ENCODE measurements at places on chromosomes 11 and 22.
A peak's percentile ranks its signal among the peaks of the same experiment; 100 is the strongest.

DNA sequence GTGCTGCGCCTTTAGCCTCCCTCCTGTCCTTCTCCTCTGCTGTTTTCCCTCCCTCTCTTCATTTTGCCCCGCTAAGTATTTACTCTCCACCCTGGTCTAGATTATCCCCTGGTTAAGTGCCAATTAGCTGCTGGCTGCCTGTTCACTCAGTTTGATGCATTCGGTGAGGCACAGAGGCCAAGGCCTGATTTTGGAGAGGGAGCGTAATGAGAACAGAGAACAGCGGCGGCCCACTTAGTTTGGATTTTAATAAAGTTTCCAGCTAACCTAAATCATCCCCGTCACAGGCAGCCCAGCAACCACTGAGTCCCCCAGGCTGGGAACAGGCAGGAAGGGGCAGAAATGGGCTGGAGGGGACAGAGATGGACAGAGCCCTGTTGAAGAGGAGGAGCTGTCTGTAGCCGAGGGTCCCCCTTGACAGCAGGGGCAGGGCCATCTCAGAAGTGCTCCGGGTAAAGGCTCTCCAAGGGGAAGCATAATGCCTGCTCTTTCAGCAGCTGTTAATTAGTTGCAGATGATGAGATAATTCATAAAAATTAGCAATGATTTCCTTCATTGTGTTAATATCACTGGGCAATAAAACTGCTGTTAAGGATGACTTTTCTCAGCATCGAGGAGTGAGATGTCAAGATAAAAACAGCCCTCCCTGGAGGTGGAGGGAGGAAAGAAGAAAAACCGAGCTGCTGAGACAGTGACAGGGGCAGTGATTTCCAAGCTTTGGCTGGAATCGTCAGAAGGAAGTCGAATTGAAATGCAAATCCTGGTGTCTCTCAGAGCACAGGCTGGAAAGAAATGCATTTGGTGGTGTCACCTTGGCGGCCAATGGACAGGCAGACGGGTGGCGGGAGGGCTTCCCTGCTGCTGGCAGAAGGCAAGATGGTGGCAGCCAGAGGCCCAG lies 170.1 kb downstream of the GRIK4 start:
- DNase-seq: peak; percentile 69

GRCh38 chr11:105910095-105910715 lies 111.8 kb downstream of the MSANTD4 start:
- DNase-seq: no peak

GRCh38 chr11:68020575-68020974 lies 9.9 kb upstream of the NDUFS8 start:
- DNase-seq: no peak

DNA sequence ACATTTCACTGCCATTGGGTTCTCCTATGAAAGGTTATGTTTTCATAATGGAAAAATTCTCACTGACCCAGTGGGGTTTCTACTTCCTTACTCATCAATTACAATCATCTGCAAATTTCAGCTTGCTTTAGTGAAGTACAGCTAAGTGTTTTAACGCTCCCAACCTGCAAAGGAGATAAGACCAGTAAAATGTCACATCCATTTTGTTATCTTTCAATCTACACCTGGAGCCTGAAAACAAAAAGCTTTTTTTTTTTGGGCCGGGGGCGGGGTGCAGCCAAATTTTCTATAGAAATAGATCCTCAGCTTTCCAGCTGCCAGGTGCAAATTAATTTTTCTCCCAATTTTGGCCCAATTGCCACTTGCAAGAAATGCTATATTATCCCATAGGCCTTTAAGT lies 40.6 kb downstream of the CADM1 start:
- peak; percentile 22 for DNase-seq

GRCh38 chr11:102361086-102362031 lies 14.3 kb downstream of the BIRC2 start:
- no peak for DNase-seq

DNA sequence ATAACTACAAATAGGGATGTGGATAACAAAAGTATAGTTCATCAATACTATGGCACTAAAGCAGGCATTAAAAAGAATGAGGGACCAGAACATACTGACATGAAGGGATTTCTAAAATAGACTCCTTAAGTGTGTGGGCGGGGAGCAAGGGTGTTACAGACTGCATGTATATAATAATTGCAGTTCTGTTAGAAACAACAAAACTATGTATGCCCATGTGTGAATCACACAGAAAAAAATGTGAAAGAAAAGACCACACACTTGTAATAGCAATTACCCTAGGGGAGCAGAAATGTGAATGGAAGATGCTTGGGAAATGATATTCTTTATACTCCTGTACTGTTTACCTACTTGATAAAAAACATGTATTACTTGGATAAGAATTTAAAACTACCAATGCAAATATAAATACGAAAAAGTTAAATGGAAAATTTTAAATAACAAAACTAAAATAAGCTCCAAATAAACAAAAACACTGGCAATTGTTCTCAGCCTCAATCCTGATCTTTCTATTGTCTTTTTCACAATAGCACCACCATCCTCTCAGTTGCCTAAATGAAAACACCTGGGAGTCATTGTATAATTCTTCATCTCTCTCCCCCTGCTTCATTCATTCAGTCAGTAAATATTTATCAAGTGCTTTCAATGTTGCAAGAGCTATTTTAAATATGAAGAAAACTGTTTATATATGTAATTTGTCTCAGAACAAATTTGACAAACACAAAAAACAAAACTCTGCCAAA lies 129.8 kb downstream of the FCHSD2 start:
- no peak for DNase-seq

DNA sequence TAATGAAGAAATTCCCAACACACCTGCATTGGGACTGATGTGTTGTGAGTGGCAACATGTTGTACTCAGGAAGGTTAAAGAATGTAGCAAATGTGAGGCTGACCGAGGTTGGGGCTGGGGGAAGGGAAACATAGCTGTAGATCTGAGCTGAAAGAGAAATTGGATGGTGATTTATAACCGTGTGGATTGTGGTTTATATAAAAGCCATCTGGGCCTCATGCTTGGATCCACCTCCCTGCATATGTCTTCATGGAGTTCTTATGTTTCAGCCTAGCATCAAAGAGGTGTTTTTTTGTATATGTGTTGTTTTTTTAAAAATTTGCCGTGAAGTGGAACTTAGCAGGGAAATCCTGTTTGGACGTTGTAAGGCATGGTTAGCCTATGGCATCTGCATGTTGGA lies 141.3 kb downstream of the NAV2 start:
- DNase-seq: peak; percentile 79

GRCh38 chr11:113473983-113474361 lies 1.2 kb downstream of the DRD2 start:
- peak; percentile 78 for DNase-seq

DNA sequence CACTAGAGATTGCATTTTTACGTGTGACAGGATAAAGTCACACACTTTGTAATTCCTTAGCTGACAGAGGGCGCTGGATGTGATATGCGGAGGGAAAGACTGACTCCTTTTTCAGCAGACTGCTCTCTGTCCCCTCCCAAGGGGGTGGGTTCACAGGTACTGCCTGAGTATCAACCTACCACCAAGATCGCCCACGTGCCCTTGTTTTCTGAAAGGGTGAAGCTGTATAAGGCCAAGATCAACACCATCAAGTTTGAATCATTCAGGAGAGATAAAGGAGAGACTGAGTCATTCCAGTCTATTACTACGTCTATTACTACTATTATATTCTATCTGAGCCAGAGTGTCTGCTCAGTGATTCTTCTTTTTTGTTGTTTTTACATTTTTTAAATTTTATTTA lies 30.7 kb downstream of the BUD13 start:
- no peak for DNase-seq

DNA sequence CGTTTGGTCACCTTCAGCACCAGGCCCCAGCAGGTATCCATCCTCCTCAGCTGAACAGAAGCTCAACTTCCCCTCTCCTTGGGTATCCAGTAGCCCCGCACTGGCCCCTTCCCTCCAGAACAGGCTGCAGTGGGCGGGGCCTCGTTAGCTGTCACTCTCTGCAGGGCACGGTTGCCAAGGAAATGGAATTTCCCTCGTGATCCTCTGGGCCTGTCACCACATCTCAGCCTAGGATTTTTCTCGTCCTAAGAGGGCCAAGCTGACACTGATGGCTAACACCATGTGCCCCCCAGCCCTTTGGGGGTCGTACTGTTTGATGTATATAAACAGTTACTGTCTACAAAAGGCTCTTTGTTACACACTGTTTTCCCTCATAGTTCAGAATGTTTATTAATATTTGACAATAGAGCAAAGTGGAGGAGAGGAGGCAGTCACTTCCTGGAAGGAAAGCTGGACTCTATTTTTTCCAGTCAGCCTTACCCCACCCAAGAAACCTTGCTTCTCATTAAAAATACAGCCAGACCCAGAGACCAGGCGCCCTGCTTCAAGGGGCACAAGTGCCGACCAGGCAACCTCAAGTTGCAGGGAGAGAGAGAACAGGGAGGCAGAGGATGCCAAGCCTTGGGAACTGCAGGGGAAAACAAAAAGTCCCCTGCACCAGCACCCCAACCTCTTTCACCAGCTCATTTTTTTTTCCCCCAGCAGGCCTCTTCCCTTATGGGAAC lies 44.5 kb downstream of the FEZ1 start:
- DNase-seq: peak; percentile 87

GRCh38 chr11:86692317-86692716 lies 19.9 kb upstream of the ME3 start:
- no peak for DNase-seq

DNA sequence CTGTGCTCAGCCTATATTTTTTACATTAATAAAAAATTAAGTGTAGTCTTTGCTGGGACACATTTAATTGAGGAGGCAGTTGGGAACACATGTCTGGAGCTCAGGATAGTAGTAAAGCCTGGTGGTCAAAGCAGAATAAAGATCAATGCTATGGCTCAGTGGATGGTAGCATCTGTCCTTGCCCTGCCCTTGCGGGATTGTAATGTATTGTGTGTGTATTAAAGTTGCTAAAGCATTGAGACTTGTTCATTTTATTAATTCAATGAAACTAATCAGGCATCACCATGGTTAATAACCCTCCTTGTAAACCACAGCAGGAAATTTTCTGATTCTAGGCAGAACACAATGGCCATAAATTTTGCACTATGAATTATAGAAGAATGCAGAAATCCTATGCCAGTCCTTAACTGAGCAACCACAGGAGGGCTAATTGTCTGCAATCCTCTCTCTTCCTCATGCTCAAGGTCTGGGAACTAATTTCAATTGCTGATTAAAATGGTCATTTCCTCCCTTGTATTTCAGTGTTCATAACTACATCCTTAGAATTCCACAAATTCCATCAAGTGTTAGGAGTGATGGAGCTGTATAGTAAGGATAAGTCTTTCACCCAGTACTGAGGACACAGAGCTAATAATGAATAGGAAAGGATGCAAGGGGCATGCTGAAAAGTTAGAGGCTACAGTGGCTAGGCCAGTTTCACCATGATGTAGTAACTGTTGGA lies 403.2 kb upstream of the DDI1 start:
- no peak for DNase-seq

DNA sequence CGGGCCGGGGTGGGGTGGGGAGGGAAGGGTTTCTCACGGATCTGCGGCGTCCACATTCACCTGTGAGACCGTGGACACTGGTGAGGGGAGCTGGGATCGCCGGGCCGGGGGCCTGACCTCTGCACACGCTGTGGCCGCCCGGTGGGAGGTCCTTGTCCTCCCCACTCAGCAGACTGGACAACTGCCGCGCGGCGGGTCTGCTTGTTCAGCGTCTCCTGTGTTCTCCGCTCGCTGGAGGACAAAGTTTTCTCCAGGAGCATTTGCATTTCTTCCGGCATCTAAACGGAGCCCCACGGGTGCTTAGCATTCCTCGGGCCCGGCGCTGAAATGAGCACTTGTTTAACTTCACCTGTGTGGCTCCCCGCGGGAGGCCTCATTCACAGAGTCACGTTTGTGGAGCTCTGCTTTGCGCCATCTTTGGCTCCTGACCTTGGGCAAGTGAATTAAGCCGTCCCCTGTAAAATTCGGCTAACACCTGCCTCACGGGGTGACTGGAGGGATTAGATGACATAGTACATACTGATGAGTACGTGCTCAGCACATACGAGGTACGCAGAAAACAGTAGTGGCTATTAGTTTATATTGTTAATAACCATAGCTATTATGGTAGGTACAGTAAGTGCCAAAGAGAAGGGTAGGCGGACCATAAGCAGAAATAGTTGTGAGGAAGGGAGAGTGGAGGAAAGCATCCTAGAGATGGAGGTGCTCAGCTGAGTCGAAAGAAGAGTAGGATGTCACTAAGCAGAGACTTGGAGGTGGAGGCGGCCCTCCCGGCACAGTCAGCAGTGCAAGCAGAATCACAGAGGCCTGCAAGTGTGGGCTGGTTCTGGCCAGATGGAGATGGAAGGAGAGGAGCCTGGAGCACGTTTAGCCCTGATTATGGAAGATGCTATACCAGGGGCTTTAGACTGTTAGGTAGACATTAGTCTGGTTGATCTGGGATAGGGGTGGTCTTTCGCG lies 885 bp downstream of the TRMU start:
- DNase-seq: peak; percentile 68

GRCh38 chr11:116046127-116046526 lies 541.9 kb upstream of the CADM1 start:
- no peak for DNase-seq

GRCh38 chr11:69298267-69299022 lies 4.5 kb downstream of the MYEOV start:
- DNase-seq: no peak

GRCh38 chr11:59755701-59756557 lies 753 bp downstream of the STX3 start:
- peak; percentile 18 for DNase-seq

DNA sequence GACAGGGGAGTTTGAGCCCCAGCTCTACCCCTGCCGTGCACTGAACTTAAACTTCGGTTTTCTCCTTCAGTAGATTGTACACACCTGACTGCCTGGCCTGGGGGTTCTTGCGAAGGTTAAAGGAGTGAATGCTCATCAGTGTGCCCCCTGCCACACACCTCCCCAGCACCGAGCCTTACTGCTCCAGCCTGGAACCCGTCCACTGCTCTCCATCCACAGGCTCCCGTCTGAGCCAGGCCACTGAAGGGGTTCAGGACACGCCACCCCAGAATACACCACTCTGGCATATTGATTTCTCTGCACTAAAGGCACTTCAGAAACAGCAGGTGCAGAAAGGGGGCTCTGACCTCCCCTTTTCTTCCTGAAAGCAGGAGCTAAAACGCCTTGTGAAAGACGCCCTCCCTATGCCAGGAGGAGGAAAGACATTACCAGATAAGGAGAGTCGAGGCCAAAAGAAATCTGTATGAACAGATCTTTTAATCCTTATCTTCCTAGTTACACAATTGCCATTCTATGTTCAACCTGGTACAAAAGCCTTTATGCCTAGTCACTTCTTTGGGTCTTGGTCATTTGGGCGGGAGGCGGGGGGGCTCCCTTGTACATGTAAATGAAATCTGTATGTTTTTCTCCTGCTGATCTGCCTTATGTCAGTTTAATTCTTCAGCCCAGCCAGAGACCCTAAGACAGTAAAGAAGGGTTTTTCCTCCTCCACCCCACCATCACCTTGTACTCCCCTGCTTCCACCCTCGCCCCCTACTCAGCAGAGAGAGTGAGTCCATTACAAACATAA lies 1.9 kb upstream of the SSTR3 start:
- DNase-seq: no peak
